ENCODE measurements at places on chromosomes 1 and 21.

GRCh38 chr21:41349619-41350390 lies 12.0 kb upstream of the MX2 start:
- DNase-seq, result no peak

GRCh38 chr1:73759011-73759410 lies 439.0 kb downstream of the LRRIQ3 start:
- no peak for DNase-seq

DNA sequence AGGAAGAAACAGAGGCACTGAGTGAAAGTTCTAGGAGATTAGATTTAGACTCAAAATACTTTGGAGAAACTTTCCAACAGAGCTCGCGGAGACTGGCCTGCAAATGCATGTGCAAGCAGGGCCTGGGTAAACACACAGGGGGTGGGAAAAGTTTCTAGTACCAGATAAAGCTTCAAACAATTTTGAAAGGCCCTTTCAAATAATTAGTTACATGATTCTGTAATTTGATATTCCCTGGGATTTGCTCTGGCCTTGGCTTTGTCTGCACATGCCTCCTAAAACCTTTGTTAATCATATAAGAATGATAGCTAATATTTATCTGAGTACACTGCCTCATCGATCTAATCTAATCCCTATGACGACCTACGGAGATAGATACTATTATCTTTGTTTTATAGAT lies 31.3 kb downstream of the VTCN1 start:
- DNase-seq, result no peak

- DNase-seq, result no peak
Measured at GRCh38 chr1:27031235-27032118, 18.8 kb upstream of the TENT5B start.

GRCh38 chr1:208885650-208886049 lies 641.5 kb upstream of the PLXNA2 start:
- DNase-seq, result no peak

- no peak for DNase-seq
Measured at GRCh38 chr1:39509360-39510009, 18.0 kb downstream of the BMP8A start.

DNA sequence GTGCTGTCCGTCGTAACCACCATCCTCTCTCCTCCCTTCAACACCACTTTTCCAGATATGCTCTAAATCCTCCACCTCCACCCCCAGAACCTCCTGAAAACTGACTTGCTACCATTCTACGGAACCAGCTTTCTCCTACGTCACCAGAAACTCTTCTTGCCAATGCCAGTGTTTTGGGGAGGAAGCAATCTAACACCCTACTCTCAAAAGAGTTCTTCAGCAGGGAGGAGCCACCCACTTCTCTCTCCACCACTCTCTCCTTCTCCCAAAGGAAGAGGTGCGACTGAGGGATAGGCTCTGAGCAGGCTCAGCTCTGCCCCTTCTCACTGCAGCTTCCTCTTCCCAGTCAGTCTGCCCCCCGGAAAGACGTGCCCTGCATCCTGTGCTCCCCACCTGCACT lies 6.1 kb upstream of the S100A2 start:
- no peak for DNase-seq

GRCh38 chr21:24208562-24209260 lies 1398.6 kb downstream of the MRPL39 start:
- no peak for DNase-seq

DNA sequence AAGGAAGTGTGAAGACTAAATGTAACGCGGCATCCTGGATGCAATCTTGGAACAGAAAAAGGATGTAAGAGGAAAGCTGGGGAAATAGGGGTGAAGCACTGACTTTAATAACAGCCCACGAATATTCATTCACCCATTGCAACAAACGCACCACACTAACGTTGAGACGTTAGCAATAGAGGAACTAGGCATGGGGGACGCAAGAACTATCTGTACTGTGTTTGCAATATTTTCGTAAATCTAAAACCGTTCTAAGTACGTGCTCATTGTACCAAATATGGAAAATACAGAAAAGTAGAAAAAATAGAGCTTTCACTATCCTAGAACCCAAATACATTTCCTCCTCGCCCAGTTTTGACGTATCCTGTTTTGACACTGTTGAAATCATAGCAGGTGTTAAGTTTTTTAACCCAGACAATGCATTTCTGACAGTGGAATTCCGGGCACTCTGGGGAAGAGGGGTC lies 3.9 kb downstream of the LAPTM5 start:
- DNase-seq, result no peak

- DNase-seq, result no peak
Measured at GRCh38 chr1:78370356-78370755, 120.4 kb upstream of the PTGFR start.

- DNase-seq, result no peak
Measured at GRCh38 chr1:226723657-226724532, 15.2 kb downstream of the ITPKB start.

DNA sequence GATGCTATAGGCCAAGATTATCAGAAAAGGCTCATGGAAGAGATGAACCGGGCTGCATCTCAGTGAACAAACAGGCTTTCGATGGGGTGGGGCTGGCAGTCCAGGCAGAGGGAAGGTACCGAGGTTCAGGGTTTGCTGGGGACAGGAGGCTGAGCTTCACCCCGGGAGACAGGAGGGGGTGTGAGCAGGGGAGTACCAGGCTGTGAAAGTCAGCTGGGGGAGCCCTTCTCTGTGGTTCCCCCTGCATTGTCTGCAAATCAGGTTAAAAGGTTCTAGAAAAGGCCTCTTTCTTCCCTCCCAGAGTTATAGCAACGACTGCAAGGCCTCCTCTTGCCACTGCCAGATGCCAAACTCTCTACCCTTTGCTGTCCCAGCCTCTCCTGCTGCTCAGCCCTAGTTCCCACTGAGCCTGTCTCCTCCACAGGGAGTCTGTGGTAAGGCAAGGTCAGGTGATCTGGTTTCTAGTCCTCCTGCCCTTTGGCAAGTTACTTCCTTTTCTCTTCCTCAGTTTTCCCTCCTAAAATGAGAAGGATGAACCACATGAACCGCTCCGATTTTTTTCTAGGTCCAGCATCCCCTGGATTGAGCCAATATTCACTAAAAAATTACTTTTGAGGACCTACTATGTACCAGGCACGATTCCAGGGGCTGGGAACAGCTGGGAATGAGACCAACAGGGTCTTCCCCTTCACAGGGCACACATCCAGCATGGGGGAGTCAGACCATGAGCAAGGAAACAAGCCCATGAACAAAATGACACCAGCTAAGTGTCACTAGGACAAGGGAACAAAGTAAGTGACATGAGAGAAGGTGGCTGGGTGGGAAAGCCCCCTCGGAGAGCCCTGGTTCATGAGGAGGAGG lies 7.2 kb downstream of the LAD1 start:
- no peak for DNase-seq

Measured in right renal cortex interstitium (tissue), 3 donors.